ENCODE measurements at places on chromosomes 6 and 20.

DNA sequence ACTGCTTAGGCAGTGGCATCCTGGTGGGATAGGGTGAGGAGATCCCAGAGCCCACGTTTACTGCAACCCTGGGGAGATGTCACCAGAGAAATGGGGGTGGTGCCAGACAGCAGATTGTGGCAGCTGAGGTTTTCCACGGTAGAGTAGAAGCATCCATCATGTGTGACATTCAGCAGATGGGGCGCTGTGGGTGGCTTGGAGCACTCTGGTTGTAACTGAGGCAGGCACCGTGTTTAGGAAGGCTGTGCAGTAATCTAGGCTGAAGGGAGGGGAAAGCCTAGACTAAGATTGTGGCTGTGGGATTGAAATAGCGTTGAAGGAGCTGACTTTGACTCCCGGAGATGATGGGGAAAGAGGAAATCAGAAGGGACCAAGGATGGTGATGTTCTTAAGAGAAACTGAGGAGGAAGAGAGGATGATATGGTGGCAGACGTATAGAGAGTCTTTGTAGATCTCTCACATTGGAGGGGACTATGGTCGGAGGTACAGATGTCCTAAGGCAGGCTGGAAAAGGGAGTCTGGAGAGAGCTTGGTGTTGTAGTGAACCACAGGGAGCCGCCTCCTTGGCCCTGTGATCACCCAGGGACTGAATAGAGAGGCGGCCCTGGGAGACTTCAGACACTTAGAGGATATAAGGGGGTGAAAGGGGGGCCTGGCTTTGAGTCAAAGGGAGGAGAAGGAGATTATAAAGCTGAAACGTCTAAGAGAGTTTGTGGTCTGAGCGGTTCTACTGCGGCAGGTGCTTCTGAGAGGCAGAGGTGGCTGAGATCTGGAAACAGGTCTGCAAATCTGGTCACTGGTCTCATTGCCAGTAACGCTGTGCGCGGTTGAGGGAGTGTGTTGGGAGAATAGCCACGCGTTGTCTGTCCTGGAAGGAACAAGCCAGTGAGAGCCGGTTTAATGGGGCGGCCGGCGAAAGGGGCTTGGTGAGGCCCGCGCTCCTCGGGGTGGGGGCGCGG is 792 bp upstream of the MICA start:
- DNase-seq: no peak

GRCh38 chr20:52056203-52057062 is 135.1 kb downstream of the ZFP64 start:
- no peak for DNase-seq

- DNase-seq: no peak
These were observed 19.6 kb downstream of the WFDC2 start for GRCh38 chr20:45489083-45489531.

GRCh38 chr6:74071214-74071613 is 375.2 kb downstream of the CD109 start:
- DNase-seq: no peak

DNA sequence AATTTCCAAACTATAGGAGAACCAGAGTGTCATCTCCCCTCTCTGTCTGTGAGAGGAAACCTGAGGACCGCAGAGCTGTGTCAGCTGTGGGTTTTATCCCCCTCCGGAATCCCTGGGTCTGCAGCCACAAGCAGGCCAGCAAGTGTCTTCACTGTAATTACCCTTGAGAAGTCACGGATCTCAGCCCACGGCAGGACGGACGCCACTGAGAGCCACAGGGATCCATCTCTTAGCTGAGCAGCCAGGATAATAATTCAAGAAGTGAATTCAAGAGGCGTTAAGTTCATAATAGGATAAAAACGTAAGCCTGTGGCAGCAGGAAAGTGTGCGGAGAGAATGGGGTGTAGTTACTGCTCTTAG is 37.0 kb downstream of the DLL1 start:
- DNase-seq: no peak

- DNase-seq: no peak
These were observed 219.8 kb downstream of the ERMARD start for GRCh38 chr6:169971081-169971861.

DNA sequence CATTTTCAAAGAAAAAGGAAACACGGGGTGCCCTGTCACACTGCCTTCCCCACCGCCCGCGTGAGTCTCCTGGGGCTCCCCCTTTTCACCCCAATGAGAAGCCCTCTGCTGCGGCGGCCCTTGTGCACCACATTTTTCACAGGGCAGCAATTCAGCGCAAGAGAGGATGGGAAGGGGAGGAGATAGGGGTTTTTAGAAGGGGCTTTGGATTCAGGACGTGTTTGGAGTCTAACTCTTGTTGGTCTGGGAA is 726 bp upstream of the ARFGEF3 start:
- DNase-seq: no peak

DNA sequence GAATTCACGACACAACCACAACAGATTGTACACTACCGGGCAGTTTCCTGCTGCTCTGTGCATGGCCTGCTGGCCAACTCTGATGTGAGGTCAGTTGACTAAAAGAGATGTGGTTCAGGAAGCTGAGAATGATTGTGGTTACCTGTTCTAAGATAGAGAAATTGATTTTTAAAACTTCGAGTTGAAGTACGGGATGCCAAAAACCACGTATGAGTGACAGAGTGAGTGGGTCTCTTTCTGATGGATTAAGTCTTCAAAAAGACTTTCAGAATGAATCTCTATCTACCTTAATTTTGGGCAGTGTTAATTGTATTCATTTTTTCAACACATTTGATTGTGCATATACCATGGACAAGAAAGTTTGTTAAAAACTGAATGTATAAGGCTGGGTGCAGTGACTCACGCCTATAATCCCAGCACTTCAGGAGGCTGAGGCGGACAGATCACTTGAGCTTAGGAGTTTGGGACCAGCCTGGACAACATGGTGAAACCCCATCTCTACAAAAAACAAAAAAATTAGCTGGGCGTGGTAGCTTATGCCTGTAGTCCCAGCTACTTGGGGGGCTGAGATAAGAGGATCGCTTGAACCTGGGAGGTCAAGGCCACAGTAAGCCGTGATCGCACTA is 121.2 kb downstream of the SGK1 start:
- no peak for DNase-seq

GRCh38 chr6:113004054-113004453 is 656.9 kb downstream of the RFPL4B start:
- DNase-seq: no peak

- DNase-seq: no peak
These were observed 253.4 kb downstream of the CDH4 start for GRCh38 chr20:61505508-61505907.

DNA sequence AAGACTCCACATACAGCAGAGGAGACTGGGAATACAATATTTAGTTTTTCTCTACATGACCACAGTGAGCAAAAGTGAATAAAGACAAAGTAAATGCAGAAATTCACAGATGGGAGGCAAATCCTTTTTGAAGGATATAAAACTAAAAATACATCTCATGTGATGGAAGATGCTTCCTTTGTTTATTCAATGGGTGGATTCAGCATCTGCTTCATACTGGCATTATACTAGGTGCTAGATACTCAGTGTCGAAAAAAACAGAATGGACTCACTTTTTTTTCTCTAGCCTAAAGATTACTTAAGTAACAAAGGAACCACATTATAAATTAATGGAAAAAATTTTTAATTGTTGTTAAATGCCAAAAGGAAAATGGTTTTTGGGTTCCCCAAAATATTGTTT is 216.2 kb downstream of the TRDN start:
- DNase-seq: no peak

DNA sequence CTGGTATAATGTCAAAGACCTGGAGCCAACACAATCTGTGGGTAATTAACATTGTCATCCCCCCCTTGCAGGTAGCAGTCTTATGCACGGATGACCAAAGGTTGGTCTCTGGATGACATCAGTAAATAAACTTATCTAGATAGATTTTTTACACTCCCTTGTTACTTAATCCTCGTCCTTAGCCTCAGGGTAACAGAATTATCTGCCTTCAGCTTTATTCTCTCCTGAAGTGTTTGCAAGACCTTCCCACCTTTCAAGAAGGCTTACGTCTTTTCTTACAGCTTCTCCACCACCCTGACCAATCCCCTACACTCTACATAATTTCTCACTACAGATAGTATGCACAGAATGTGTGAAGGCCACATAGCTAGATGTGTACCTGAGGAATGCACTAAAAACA is 434.8 kb upstream of the HTR1E start:
- no peak for DNase-seq

- no peak for DNase-seq
These were observed 382.9 kb upstream of the CNR1 start for GRCh38 chr6:88548891-88549505.

DNA sequence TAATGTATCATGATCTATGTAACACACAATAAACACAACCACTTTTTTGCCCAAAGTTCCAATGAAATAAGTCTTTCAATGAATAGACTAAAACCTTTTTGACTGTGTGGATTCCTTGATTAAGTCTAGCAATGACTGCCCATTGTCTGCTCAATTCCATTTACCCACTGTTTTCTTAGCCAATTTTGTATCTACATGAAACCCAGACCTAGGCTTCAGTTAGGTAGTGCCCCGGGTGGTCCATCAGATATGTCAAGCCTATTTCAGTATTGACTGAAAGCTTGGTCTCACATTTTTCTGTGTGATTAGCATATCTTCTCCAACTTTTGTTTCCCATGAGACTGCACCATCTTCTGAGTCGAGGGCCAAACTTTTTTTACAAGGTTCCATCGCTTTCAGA is 615.0 kb downstream of the C6orf118 start:
- no peak for DNase-seq

DNA sequence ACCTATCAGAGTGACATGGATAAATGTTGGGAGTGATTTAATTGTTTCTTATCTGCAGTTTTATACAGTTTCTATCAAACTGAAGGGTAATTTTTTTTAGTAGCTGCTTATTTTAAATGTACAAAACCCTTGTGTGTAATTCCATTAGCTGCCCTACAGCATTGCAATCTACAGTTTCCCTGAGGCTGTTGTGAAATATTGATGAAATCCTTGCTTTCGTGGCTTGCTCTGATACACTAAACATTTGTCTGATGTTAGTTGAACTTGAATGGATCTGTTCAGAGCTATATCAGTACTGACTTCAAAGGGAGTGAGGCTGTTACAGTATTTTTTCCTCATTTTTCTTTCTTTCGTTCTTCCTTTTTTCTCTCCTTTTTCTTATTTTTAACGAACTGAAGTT is 255.4 kb downstream of the TSHZ2 start:
- no peak for DNase-seq

GRCh38 chr20:41293269-41294037 is 24.1 kb downstream of the ZHX3 start:
- no peak for DNase-seq

DNA sequence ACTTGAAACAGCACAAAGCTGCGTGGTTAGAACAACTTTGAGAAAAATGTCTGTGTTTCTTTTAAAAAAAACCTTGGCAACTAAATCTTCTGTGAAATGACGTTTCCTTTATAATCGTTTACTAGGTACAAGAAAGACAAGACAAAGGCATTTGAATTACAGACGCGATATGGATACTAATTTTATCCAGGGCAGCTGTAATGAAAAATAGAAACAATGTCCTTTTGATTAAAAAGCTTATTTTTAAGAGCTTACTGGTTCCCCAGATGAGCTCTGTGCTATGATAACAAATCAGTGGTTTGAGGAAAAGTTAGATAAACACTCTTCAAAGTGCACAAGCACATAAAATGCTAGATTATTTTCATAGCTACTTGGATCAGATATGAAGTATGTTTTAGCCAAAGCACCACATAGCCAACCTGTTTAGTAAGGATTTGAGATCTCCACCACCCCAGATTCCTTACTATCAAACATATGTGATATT is 1.6 kb upstream of the SYNCRIP start:
- DNase-seq: no peak

GRCh38 chr6:135021310-135022049 is 33.1 kb downstream of the HBS1L start:
- DNase-seq: no peak

GRCh38 chr6:38495922-38496635 is 143.7 kb downstream of the BTBD9 start:
- no peak for DNase-seq

- no peak for DNase-seq
These were observed 172.4 kb downstream of the GJA10 start for GRCh38 chr6:90066697-90067096.
